ENCODE measurements at places on chromosomes 2 and 18. TPM values are rescaled to one million over a fixed set of nuclear protein-coding genes. Genes with fewer than 3 reads are reported as not detected.

Gene CYS1
- 0.33 TPM for total RNA-seq

Gene SH2D6
- not detected for total RNA-seq

Gene DSG1
- total RNA-seq, result not detected

Gene RAB17
- 9.5 TPM for total RNA-seq

Gene LYG2
- total RNA-seq, result not detected

Gene SERPINB3
- not detected for total RNA-seq

Gene CABYR
- 4.1 TPM for total RNA-seq

Gene ALLC
- not detected for total RNA-seq

Gene TTC32
- total RNA-seq, result 7.2 TPM

Gene ARHGEF33
- total RNA-seq, result 0.19 TPM

Gene PROKR1
- total RNA-seq, result not detected

Gene ARHGAP15
- not detected for total RNA-seq

Gene IL37
- not detected for total RNA-seq

Gene CNDP1
- total RNA-seq, result not detected

Gene ERICH2
- not detected for total RNA-seq

Gene HTR2B
- total RNA-seq, result 1.3 TPM

Gene VWA3B
- not detected for total RNA-seq

Gene KLF11
- total RNA-seq, result 9.2 TPM

Gene CNTNAP5
- not detected for total RNA-seq

Gene MFSD2B
- not detected for total RNA-seq

Gene ACMSD
- not detected for total RNA-seq

Gene ATF2
- 74.5 TPM for total RNA-seq

Gene NLRC4
- total RNA-seq, result not detected

Gene TMEM247
- not detected for total RNA-seq

Gene IL36B
- not detected for total RNA-seq

Gene UGT1A8
- total RNA-seq, result not detected

Gene MC2R
- not detected for total RNA-seq

Gene LOXHD1
- total RNA-seq, result not detected

Gene FAM237A
- total RNA-seq, result not detected

Gene ELMOD3
- total RNA-seq, result 18.6 TPM

Gene GDF7
- 11.8 TPM for total RNA-seq

Gene TCF23
- not detected for total RNA-seq

Gene NAT8
- total RNA-seq, result not detected

Gene NEU4
- not detected for total RNA-seq
